Stimulated activated CD8-positive, alpha-beta memory T cell treated with anti-CD3 and anti-CD28 coated beads, Interleukin-4, amount 100 ng/mL, for 1 hour (primary cell): ENCODE measurements at places on chromosomes 12 and 14.

DNA sequence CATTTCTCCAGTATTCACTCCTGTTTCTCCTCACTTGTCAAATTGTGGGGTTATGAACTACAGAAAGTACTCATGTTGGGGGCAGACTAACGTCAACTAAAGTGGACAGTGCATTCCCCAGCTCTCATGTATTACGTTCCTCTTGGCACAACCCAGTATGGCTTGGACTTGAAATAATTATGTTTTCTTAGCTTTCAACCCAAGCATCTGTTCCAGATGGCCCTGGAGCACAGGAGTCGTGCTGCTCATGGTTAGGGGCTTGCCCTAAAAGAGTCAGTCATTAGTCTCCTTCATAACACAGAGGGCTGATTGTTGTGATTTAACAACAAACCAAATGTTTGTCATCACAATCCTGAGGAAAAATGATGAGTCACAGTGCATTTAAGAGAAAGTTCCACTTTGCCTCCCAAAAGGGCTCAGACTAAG lies 154.4 kb downstream of the RPAP3 start:
- no peak for DNase-seq

- DNase-seq: no peak
Observed at GRCh38 chr14:59356312-59356711, 108.9 kb downstream of the GPR135 start.

GRCh38 chr12:107223821-107224220 lies 130.5 kb upstream of the CRY1 start:
- no peak for DNase-seq

DNA sequence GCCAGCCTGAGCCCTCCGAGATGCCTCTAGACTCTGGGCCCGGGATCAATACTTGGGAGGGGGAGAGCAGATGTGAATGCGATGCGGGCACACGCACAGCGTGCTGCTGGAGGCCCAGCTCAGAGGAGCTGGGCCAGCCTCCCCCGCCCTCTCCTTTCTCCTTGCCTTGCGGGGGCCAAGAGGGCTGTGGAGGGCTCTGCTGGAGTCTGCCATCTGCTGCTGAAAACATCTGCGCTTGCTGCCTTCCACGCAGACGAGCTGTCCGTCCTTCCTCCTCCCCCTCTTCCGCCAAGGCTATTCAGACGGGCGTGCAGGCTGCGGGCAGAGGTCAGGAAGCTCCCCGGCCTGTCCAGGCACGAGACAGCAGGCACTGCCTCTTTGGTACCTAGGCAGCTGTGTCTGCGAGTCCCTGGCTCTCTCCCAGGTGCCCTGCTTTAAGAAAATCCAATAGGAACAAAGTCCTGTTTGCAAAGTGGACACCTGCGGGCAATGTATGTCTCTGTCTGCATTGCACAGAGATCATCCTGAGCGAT lies 75.2 kb downstream of the SPRING1 start:
- no peak for DNase-seq

GRCh38 chr14:86942936-86943335 lies 1050.0 kb downstream of the GALC start:
- no peak for DNase-seq

DNA sequence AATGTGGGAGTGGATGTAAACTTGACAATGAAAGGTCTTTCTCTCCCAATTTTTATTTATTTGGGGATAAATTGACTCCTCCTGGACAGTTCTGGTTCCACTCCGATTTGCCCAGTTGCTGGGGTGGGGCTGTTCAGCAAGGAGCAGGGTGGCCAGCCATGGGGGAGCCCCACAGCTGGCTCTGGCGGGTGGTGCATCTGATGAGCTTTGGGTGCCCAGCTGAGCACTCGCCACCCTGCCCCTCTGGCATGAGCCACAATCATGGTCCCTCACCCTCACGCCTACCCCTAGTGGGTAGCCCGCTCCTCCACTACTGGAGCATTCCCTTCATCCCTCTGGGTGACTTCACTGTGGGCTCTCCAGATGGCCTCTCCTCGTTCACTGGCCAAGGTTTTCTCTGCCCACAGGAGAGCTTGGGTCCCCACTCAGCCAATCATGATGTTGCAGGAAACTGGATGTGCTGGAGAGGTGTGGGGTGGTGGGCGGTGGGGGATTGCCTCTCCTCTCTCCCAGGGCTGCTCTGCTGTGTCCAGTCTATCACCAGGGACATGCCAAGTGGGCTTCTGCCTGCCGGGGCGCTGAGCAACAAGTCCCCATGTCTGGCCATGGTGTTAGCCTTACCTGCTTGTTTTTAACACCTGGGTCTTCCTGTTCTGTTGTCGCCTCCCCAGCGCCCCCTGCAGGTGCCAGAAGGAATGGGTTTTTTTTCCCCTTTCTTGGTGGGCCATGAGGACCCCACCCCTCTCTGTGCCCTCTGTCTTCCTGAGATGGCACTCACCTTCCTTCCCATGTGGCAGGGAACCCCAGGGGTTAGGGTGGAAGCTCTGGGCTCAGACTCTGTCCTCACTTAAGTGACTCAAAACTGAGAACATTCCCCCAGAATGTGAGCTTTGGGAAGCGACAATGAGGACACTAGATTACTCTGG lies 3.4 kb downstream of the CYP46A1 start:
- no peak for DNase-seq

DNA sequence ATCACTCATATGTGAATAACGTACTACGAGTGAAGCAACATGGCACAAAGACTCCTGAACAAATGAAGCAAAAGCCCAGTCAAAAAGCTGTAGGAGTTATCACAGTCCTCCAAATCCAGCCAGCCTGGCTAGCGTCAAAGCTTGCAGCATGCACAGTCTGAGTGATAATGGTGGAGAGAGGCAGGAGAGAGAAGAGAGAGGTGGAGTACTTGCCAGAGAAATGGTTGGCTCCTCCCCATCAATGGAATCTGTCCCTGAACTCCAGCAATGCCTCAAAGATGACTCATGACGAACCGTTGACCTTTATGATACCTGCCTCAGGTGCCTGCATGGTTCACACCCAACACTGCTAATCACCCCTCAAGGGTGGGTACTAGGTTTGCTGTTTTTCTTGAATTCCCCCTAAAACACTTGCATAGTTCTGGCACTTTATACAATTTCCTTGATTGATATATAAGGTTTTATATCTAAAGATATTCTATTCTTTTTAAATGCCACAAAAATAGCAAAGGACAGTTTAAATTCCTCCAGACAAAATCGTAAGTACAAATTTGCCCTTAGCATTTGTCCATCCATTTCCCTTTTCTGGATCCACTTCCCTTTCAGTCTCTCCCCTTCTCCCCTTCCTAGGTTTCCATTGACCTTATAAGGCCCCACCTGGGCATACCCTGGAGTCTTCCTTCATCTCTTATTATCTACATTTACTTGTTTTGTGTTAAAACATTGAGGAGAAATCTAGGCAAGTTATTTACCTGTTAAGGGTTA lies 10.2 kb downstream of the ARHGDIB start:
- no peak for DNase-seq

DNA sequence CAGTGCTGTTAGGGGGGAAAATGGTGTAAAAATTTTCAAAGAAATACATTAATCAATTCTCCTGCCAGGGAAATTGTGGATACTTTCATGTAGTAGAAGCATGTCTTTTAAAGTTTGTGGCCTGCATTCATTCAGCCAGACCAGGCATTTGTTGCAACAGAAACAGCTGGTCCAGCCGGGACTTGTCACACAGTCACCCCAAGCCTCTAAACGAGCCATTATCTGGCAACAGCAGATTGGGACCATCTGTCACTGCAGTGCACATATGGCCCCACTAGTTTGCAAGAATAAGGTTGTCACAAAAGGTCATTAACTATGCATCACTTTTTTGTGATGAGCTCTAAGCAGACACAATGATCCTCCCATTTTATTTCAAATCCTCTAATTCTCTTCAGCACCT lies 193.9 kb downstream of the PHLDA1 start:
- DNase-seq: no peak

DNA sequence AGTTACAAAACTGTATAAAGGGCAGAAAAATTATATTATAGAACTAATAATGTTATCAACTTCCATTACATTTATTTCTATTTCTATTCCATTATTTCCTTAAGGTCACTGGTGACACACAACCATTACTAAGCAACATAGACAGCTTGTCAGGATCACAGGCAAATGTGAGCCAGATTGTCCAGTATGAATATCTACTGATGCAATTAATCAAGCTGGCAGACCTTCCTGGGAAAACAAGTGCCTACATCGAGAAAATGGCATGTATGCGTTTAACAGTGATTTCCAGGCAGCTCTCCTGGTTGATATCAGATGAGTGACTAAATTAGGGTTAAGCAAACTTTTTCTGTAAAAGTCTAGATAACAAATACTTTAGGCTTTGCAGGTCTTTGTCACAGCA lies 36.9 kb upstream of the TSPAN8 start:
- no peak for DNase-seq

GRCh38 chr12:110637869-110638441 lies 24.0 kb downstream of the TCTN1 start:
- DNase-seq: no peak

GRCh38 chr12:83122623-83122934 lies 435.9 kb downstream of the TMTC2 start:
- no peak for DNase-seq

DNA sequence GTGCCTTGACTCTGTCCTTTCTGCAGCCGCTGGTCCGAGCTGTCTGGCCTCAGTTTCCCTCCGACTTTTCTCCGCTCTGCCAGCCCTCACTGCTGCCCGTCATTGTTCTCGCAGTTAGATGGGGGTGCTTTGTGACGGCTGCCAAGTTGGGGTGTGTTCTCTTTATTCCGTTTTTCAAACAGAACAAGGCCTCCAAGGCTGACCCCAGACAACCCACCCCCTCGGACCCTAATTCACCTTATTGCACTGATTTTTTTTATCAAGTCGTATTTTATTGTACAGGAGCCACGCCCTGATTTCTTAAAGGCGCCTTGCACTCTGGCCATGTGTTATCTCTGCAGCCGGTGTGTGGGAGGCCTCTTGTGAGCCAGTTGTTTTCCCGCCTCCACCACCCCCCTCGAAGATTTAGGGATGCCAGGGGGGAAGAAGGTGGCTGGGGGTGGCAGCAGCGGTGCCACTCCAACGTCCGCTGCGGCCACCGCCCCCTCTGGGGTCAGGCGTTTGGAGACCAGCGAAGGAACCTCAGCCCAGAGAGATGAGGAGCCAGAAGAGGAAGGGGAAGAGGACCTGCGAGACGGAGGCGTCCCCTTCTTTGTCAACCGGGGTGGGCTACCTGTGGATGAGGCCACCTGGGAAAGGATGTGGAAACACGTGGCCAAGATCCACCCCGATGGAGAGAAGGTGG lies 1.3 kb downstream of the VASH1 start:
- no peak for DNase-seq

DNA sequence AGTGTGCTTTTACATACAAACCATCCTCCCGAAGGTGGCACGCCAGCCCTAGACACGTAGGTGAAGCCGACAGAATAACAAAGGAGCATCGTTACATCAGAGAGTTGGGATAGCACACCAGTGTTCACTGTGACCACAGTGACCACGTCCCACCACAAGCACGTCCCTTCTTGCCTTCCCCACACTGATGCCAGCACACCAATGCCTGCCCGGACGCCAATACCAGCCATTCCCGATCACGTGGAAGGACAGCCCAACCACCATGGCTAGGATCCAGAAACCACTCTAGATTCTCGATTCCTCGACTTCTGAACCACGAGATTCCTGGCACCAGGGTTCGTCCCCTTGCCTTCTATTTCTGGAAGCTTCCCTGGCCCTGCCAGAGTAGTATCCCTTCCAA lies 48.0 kb upstream of the GPR68 start:
- DNase-seq: no peak

DNA sequence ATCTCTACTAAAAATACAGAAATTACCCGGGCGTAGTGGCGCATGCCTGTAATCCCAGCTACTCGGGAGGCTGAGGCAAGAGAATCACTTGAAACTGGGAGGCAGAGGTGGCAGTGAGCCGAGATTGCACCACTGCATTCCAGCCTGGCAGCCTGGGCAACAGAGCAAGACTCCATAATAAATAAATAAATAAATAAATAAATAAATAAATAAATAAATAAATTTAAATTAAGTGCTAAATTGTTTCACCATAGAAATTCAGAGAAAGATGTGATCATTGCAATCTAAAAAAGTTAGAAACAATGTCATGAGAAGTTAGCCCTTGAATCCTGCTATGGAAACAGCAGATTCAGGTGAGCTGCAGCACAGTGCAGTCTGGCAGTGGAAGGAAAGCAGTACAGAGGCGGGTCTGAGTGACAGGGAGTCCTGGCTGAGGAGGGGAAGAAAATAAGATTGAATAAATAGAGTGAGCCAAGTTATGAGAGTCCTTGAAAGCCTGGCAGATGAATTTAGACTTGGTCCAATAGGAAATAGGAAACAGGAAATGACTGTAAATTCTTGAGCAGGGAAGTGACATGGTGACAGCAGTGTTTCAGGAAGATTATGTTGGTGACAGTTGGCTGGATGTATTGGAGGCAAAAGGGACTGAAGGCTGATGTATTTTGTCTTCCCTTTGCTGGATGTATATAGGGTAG lies 241.5 kb downstream of the GXYLT1 start:
- no peak for DNase-seq

GRCh38 chr14:99188731-99189191 lies 83.2 kb downstream of the BCL11B start:
- no peak for DNase-seq

GRCh38 chr12:131948166-131948712 lies 1.5 kb upstream of the EP400 start:
- no peak for DNase-seq

- no peak for DNase-seq
Observed at GRCh38 chr12:89411234-89411633, 58.9 kb upstream of the DUSP6 start.

DNA sequence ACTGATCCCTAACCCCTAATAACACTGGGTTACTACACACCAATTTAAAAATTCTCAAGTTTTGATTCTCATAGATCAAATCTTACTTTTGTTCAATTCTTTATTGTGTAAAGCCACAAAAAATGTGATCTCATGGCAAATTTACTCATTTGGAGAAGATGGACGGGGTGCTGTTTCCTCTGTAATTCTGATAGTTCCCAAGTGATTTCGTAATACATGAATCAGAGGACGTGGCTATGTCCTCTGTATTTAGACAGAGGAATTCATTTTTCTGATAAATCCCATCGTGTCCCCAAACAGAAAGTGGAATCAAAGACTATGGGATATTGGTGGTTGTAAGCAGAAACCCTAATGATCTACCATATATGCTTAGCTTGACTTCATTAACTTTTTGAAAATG lies 76.6 kb upstream of the GNG2 start:
- no peak for DNase-seq

- no peak for DNase-seq
Observed at GRCh38 chr12:123502163-123502704, 31.3 kb downstream of the RILPL1 start.

DNA sequence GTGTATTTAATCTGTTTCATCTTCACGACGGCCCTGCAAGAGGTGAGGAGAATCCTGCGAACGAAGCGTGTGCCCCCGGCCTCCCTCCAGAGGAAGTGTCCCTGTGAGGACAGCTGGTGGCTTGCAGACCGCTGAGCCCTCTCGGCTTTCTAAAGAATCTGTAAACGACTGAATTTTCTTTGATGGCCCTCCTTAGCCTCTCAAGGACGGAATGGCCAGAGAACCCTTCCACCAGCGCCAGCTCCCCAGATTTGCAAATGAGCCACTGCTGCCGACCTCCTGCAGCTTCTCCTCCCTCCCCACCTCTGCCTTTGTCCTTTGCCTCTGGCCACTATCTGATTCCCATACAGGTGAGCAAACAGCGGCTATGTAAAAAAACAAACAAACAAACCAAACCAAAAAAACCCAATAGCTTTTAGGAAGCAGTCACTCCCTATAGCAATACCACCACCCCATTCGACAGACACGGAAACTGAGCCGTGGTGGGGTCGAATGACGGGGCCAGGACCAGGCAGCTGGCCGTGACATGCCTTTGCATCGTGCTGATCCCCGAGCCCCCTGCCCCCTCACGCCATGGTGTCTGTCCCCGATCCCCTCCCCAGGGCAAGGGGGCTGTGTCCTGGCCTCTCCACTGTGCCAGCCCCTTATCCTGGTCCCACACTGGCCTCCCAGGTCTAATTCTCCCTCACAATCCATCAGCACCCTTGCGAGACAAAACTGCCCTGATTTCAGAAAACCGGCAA lies 23.6 kb downstream of the RFLNA start:
- no peak for DNase-seq
